Tibial artery (tissue), 4 donors: ENCODE measurements at places on chromosomes 4 and X.

- H3K27ac ChIP-seq, result no peak overlapping the region
- no peak overlapping the region for H3K4me3 ChIP-seq
- no peaks in the 10 kb centered on the region for H3K4me1 ChIP-seq
Observed at GRCh38 chrX:41066969-41067368, 18.3 kb upstream of the USP9X start.

- H3K4me1 ChIP-seq, result peaks cover 11% of the 10 kb centered on the region
- H3K4me3 ChIP-seq, result no peak overlapping the region
- no peaks in the 10 kb centered on the region for H3K27me3 ChIP-seq
- H3K36me3 ChIP-seq, result no peaks in the 10 kb centered on the region
Observed at GRCh38 chr4:159297091-159297490, 194.2 kb downstream of the RAPGEF2 start.

DNA sequence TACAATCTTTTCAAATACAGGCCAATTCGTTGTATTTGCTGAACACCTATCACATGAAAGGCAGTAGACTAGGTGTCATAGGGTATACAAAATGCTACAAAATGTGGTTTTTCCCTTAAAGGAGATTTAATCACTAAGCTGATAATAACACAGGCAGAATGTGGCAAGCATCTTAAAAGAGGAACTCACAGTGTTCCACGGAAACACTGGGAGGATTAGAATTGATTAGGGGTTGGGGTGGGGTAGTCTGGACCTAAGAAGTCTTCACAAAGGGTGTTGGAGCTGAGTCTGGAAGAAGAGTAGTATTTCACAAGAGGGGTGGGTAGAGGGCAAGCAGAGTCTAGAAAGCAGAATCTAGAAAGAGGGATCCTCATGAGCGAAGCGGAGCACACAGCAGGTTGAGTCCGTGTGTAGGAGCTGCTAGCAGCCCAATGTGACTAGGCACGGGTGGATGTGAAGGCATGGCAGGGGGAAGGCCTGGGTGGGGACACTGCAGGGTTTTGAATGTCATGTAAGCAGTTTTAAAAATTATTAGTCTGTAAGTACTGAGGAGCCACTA is 123.6 kb downstream of the MGST2 start:
- H3K4me1 ChIP-seq, result no peaks in the 10 kb centered on the region
- DNase-seq, result no peak
- no peaks in the 10 kb centered on the region for H3K27me3 ChIP-seq
- no peaks in the 10 kb centered on the region for H3K36me3 ChIP-seq

GRCh38 chr4:114217150-114217817 is 237.8 kb upstream of the ARSJ start:
- DNase-seq, result no peak
- no peak overlapping the region for H3K4me3 ChIP-seq
- H3K36me3 ChIP-seq, result no peaks in the 10 kb centered on the region
- H3K27ac ChIP-seq, result no peak overlapping the region
- H3K27me3 ChIP-seq, result no peaks in the 10 kb centered on the region

DNA sequence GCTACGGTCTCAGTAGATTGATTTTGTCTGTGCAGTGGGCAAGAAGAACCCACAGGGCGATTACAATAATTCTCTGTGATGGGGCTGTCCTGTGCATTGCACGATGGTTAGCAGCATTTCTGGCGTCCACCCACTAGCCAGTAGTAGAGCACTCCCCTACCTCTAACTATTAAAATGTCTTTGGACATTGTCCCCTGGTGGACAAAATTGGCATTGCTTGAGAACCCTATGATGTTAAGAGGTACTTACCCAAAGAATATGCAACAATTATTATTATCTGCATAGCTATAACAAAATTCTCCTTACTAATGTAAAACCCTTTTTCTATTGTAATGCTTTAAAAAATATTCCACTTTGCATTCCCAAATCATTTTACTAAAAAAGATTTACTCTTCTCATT is 109.5 kb upstream of the VCX3A start:
- DNase-seq, result no peak
- no peaks in the 10 kb centered on the region for H3K4me1 ChIP-seq
- H3K4me3 ChIP-seq, result no peak overlapping the region
- no peaks in the 10 kb centered on the region for H3K36me3 ChIP-seq

- no peaks in the 10 kb centered on the region for H3K36me3 ChIP-seq
- no peak overlapping the region for H3K27ac ChIP-seq
- no peak overlapping the region for H3K4me3 ChIP-seq
- DNase-seq, result no peak
- no peaks in the 10 kb centered on the region for H3K4me1 ChIP-seq
- no peaks in the 10 kb centered on the region for H3K27me3 ChIP-seq
Observed at GRCh38 chrX:9114245-9114644, 80.3 kb upstream of the FAM9B start.

- no peak for DNase-seq
- no peaks in the 10 kb centered on the region for H3K36me3 ChIP-seq
- no peaks in the 10 kb centered on the region for H3K27me3 ChIP-seq
- H3K4me1 ChIP-seq, result peaks cover 3% of the 10 kb centered on the region
- no peak overlapping the region for H3K27ac ChIP-seq
- H3K4me3 ChIP-seq, result no peak overlapping the region
Observed at GRCh38 chr4:30912098-30912714, 192.0 kb downstream of the PCDH7 start.

- peaks cover 2% of the 10 kb centered on the region for H3K27me3 ChIP-seq
- DNase-seq, result no peak
- peaks cover 9% of the 10 kb centered on the region for H3K4me1 ChIP-seq
- no peak overlapping the region for H3K4me3 ChIP-seq
- no peaks in the 10 kb centered on the region for H3K36me3 ChIP-seq
- no peak overlapping the region for H3K27ac ChIP-seq
Observed at GRCh38 chr4:10584042-10584441, 100.5 kb downstream of the CLNK start.

GRCh38 chrX:7522860-7523259 is 320.1 kb upstream of the VCX start:
- H3K27ac ChIP-seq, result no peak overlapping the region
- H3K4me3 ChIP-seq, result no peak overlapping the region
- H3K27me3 ChIP-seq, result no peaks in the 10 kb centered on the region
- no peak for DNase-seq

DNA sequence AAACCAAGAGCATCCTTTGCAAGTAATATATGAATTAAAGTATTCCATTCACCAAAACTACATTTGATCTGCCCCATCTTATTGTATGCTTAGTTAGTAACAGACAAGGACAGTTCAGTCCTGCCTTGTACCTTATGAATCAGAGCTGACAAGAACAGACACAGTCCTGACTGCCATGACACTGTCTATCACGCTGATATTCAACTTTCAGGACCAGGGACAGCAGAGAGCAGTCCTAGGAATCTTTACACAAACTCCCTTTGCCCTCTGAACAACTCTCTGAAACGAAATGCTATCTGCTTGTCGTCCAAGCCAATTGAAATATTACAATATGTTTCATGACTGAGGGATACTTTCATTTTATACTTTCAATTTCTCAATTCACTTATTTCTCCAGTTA is 268.6 kb upstream of the VCX start:
- no peaks in the 10 kb centered on the region for H3K36me3 ChIP-seq
- no peak overlapping the region for H3K27ac ChIP-seq
- no peak for DNase-seq
- no peaks in the 10 kb centered on the region for H3K4me1 ChIP-seq

DNA sequence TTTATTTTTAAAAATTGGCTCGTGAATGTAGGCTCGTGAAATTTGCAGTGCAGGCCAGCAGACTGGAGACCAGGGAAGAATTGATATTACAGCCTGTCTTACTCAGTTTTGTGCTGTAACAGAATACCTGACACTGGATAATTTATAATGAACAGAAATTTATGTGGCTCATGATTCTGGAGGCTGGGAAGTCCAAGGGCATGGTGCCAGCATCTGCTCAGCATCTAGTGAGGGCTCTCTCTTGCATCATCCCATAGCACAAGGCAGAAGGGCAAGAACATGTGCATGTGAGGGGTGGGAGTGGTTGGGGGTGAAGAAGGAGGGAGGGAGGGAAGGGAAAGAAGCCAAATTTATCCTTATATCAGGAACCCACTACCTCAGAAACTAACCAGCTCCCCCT is 13.7 kb upstream of the CLTRN start:
- H3K36me3 ChIP-seq, result peaks cover 5% of the 10 kb centered on the region
- H3K27me3 ChIP-seq, result no peaks in the 10 kb centered on the region
- DNase-seq, result no peak
- no peak overlapping the region for H3K4me3 ChIP-seq
- H3K4me1 ChIP-seq, result peaks cover 16% of the 10 kb centered on the region
